ENCODE measurements at places on chromosomes 2 and 18. TPM values are rescaled to one million over a fixed set of nuclear protein-coding genes. Genes with fewer than 3 reads are reported as not detected.
A peak's percentile ranks its signal among the peaks of the same experiment; 100 is the strongest.

Gene CCDC102B
- 3.7 TPM for total RNA-seq

Gene COL5A2
- 1.6 TPM for total RNA-seq

GRCh38 chr2:130834931-130835765 is 1.6 kb upstream of the ARHGEF4 start:
- H3K27ac ChIP-seq, result no peak overlapping the region
- no peak for DNase-seq

GRCh38 chr2:136214307-136215200 is 96.6 kb upstream of the CXCR4 start:
- no peaks in the 10 kb centered on the region for H3K4me1 ChIP-seq
- DNase-seq, result peak; percentile 15
- no peaks in the 10 kb centered on the region for H3K27me3 ChIP-seq
- no peak overlapping the region for H3K27ac ChIP-seq
- no peaks in the 10 kb centered on the region for H3K36me3 ChIP-seq

- no peaks in the 10 kb centered on the region for H3K4me1 ChIP-seq
- no peaks in the 10 kb centered on the region for H3K36me3 ChIP-seq
- no peak overlapping the region for H3K4me3 ChIP-seq
- no peak overlapping the region for H3K27ac ChIP-seq
- no peak for DNase-seq
- no peaks in the 10 kb centered on the region for H3K27me3 ChIP-seq
Observed at GRCh38 chr2:140734992-140735391, 1395.8 kb downstream of the LRP1B start.

Gene IL18R1
- not detected for total RNA-seq

- no peak overlapping the region for H3K4me3 ChIP-seq
- no peak for DNase-seq
- H3K27me3 ChIP-seq, result no peaks in the 10 kb centered on the region
- H3K27ac ChIP-seq, result no peak overlapping the region
Observed at GRCh38 chr2:17634997-17635396, 94.5 kb downstream of the VSNL1 start.

Gene EVA1A
- total RNA-seq, result 55.9 TPM

DNA sequence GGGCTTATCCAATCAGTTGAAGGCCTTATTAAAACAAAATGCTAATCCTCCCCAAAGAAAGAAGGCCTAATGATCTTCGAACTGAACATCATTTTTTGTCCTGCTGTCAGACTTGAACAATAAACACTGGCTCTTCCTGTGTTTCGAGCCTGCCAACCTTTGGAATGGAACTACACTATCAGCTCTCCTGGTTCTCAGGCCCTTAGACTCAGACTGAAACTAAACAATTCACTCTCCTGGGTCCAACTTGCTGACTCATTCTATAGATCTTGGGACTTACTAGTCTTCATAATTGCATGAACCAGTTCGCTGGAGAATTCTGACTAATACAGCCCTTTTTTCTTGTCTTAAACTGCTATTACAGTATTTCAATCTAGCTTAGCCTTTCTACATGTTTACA is 235.2 kb downstream of the LNPK start:
- H3K27ac ChIP-seq, result peak overlapping the region; percentile 39
- peak; percentile 54 for DNase-seq
- no peak overlapping the region for H3K4me3 ChIP-seq
- no peaks in the 10 kb centered on the region for H3K36me3 ChIP-seq
- H3K4me1 ChIP-seq, result peaks cover 13% of the 10 kb centered on the region

Gene TM4SF20
- not detected for total RNA-seq

GRCh38 chr18:10249801-10250200 is 204.6 kb upstream of the APCDD1 start:
- no peak overlapping the region for H3K27ac ChIP-seq
- no peaks in the 10 kb centered on the region for H3K36me3 ChIP-seq

Gene BOLL
- total RNA-seq, result not detected

- peaks cover 5% of the 10 kb centered on the region for H3K27me3 ChIP-seq
- H3K27ac ChIP-seq, result no peak overlapping the region
- no peak overlapping the region for H3K4me3 ChIP-seq
- no peak for DNase-seq
- H3K4me1 ChIP-seq, result no peaks in the 10 kb centered on the region
Observed at GRCh38 chr18:30954262-30954661, 88.3 kb downstream of the DSC3 start.

- H3K27me3 ChIP-seq, result no peaks in the 10 kb centered on the region
- no peak overlapping the region for H3K27ac ChIP-seq
- H3K36me3 ChIP-seq, result no peaks in the 10 kb centered on the region
- DNase-seq, result no peak
- H3K4me1 ChIP-seq, result no peaks in the 10 kb centered on the region
- no peak overlapping the region for H3K4me3 ChIP-seq
Observed at GRCh38 chr2:45698554-45698953, 47.1 kb downstream of the PRKCE start.

- no peak overlapping the region for H3K4me3 ChIP-seq
- no peaks in the 10 kb centered on the region for H3K27me3 ChIP-seq
- no peak overlapping the region for H3K27ac ChIP-seq
- no peaks in the 10 kb centered on the region for H3K36me3 ChIP-seq
Observed at GRCh38 chr18:67783196-67783946, 266.9 kb upstream of the DSEL start.

DNA sequence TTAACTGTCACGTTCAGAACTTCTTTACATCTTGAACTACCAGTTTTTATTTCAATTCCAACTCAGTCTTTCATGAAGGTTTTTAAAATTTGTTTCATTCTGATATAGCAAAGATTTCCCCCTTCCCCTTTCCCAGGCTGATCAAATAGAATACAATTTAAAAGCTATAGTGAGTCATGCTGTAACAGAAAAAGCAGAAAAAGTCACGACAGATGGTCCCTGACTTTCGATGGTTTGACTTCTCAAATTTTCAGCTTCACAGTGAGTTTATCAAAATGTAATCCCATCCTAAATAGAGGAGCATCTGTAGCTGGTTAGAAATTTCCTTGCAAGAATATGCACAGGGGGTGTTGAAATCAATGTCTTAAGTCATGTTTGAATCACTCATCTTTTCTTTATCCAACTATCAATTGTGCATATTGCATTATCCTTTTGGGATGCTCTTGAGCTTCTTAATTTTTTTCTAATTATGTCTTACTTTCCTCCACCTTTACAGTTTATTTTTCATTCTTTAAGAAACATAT is 500.3 kb downstream of the LRP1B start:
- H3K27me3 ChIP-seq, result no peaks in the 10 kb centered on the region
- DNase-seq, result no peak

GRCh38 chr2:212843409-212844199 is 305.0 kb upstream of the ERBB4 start:
- no peaks in the 10 kb centered on the region for H3K27me3 ChIP-seq
- H3K27ac ChIP-seq, result no peak overlapping the region
- H3K36me3 ChIP-seq, result no peaks in the 10 kb centered on the region
- H3K4me3 ChIP-seq, result no peak overlapping the region
- DNase-seq, result no peak

DNA sequence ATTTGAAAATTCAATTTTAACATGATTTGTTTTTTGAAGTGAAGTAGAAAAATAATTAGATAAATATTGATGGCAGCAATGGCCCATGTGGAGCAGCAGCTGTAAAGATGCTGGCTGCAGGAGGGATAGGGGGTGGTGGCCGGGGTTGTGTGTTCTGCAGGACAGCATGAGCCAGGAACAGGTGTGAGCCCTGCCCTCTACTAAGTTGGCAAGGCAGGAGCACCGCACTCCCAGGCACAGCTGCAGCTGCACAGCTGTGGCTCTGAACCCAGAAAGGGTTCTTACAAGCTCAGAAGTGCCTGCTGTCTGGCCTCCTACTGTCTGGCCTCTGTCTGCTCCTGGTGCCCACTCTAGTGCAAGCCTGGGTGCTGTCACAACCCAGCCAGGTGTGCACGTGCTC is 10.0 kb upstream of the DUSP19 start:
- H3K36me3 ChIP-seq, result no peaks in the 10 kb centered on the region
- no peak overlapping the region for H3K27ac ChIP-seq
- H3K4me3 ChIP-seq, result no peak overlapping the region
- H3K27me3 ChIP-seq, result 0 out of 3 replicates have a peak, but pooled peaks cover 9% of the 10 kb centered on the region

Gene SNRNP200
- 99.0 TPM for total RNA-seq

- no peak for DNase-seq
- H3K36me3 ChIP-seq, result peaks cover 10% of the 10 kb centered on the region
- H3K4me1 ChIP-seq, result no peaks in the 10 kb centered on the region
- no peaks in the 10 kb centered on the region for H3K27me3 ChIP-seq
Observed at GRCh38 chr18:48597671-48598070, 58.8 kb downstream of the CTIF start.

Gene DGUOK
- total RNA-seq, result 130 TPM

DNA sequence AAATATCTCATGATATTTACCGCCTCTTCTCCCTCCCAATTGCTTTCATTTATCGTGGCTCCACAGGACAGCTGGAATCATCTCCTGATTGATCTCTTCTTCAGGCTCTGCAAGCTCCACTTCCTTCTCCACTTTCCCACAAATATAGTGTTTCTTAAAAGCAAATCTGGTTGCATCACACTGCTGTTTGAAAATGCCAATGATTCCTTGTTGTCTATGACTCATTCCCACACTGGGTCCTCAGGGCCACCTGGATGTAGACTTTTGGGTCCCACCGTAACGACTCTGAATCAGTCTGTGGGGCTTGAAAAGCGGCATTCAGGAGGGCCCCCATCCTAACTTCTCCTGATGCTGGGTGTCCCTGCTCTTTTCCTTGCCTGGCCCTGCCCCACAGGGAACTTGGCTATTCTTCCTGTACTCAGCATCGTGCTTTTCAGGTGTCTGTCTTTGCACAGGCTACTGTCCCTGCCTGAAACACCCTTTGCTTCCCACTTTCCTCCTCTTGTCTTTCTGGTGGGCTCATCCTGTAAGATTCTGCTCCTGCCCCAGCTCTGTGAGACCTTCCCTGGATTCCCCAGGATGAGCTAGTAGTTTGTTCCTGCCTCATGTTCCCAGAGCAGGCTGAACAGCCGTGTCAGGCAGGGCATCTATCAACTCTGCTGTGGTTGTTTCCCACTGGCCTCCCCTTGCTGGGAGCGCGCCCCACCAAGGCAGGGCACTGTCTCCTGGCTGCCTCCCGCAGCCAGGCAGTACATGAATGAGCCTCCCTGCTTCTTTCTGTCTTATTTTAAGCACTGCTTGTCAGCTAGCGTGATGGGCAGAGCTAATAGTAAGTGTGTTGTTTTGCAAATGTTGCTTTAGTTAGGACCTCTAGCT is 111.9 kb downstream of the KCTD1 start:
- no peak overlapping the region for H3K4me3 ChIP-seq
- H3K4me1 ChIP-seq, result peaks cover 9% of the 10 kb centered on the region
- DNase-seq, result peak; percentile 34
- no peaks in the 10 kb centered on the region for H3K27me3 ChIP-seq

Gene CRYGC
- not detected for total RNA-seq

DNA sequence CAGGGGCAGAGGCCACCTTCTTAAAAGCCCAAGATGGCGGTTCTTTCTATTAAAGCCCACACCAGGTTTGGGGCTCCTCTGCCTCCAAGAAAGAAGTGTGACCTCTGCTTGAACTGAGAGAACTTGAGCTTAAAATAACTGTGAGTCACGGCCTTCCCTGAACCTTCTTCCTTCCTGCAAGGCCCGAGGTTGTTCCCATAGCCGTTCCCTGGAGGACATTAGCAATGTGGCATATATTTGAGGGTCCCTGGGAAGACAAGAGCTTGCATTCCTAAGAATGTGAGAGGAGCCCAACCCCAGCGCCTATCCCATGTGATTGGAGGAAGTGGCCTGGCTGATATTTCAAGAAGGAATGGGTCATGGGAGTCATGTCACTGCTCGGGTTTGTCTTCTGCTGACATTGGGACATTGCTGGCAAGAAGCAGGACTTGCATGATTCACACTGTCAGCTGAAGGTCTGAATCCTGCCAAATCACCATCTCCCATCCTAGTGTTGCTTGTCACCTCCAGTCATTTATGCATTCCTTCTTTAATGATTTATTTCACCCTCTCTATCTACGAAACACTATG is 168.1 kb downstream of the TRIB2 start:
- no peaks in the 10 kb centered on the region for H3K27me3 ChIP-seq
- no peaks in the 10 kb centered on the region for H3K4me1 ChIP-seq
- H3K36me3 ChIP-seq, result no peaks in the 10 kb centered on the region
- no peak overlapping the region for H3K27ac ChIP-seq
- H3K4me3 ChIP-seq, result no peak overlapping the region

GRCh38 chr2:84749442-84749841 is 131.4 kb downstream of the TRABD2A start:
- H3K4me3 ChIP-seq, result no peak overlapping the region
- DNase-seq, result no peak
- H3K27ac ChIP-seq, result no peak overlapping the region
- H3K36me3 ChIP-seq, result no peaks in the 10 kb centered on the region
- no peaks in the 10 kb centered on the region for H3K27me3 ChIP-seq
- no peaks in the 10 kb centered on the region for H3K4me1 ChIP-seq

Gene NFATC1
- total RNA-seq, result not detected

Gene TXNDC2
- total RNA-seq, result not detected

DNA sequence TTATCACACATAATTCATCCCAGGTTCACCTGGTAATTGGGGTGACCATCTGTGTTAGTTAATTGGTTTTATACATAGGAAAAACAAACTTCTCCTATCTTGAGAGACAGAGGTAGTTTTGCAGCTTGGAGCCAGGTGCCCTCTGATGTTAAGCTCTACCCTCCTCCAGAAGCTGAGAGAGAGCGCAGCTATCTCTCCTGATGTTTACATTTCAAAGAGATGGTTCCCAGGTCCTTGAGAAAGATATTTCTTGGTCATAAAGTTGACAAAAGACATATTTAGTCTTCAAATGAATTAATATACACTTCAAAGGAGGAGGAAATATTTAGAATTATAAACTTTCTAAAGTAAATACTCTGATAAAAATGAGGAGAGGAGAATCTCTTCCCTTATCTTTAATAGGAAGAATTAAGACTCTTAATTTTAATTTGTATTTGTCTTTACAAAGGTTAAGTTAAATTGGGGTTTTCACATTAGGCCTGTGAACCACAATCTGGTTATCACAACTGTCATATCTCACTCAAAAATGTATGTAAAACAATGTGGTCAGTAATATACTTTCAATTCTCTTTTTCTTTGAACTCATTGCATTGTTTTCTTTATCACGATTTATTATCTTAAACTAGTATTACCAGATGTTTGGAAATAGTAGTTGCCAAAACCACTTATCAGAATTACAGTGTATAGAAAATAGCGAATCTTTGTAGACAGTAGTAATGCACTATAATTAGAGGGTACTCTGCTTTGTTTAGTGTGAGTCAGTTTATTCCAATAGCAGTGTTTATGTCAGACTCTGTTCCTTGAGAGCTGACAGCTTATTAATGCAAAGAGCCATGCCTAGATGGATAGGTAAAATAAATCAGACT is 26.8 kb downstream of the SERPINB4 start:
- no peak overlapping the region for H3K27ac ChIP-seq
- no peak overlapping the region for H3K4me3 ChIP-seq
- no peaks in the 10 kb centered on the region for H3K36me3 ChIP-seq
- no peaks in the 10 kb centered on the region for H3K4me1 ChIP-seq
- H3K27me3 ChIP-seq, result no peaks in the 10 kb centered on the region

GRCh38 chr2:23199115-23199918 is 185.7 kb upstream of the KLHL29 start:
- H3K4me1 ChIP-seq, result 0 out of 2 replicates have a peak, but pooled peaks cover 4% of the 10 kb centered on the region
- H3K27ac ChIP-seq, result no peak overlapping the region
- no peaks in the 10 kb centered on the region for H3K36me3 ChIP-seq
- DNase-seq, result peak; percentile 26
- H3K4me3 ChIP-seq, result no peak overlapping the region

Gene CNRIP1
- total RNA-seq, result not detected

GRCh38 chr2:24842081-24843050 is 49.1 kb downstream of the CENPO start:
- H3K4me3 ChIP-seq, result no peak overlapping the region
- H3K27ac ChIP-seq, result no peak overlapping the region
- peaks cover 14% of the 10 kb centered on the region for H3K27me3 ChIP-seq
- no peak for DNase-seq

Gene CYRIA
- total RNA-seq, result not detected

GRCh38 chr2:219541611-219542180 is 1.9 kb downstream of the CHPF start:
- H3K27ac ChIP-seq, result no peak overlapping the region
- H3K27me3 ChIP-seq, result peaks cover 3% of the 10 kb centered on the region
- peak; percentile 82 for DNase-seq
- H3K4me1 ChIP-seq, result peaks cover 63% of the 10 kb centered on the region
